ENCODE measurements at places on chromosomes 4 and X.
A peak's percentile ranks its signal among the peaks of the same experiment; 100 is the strongest.

DNA sequence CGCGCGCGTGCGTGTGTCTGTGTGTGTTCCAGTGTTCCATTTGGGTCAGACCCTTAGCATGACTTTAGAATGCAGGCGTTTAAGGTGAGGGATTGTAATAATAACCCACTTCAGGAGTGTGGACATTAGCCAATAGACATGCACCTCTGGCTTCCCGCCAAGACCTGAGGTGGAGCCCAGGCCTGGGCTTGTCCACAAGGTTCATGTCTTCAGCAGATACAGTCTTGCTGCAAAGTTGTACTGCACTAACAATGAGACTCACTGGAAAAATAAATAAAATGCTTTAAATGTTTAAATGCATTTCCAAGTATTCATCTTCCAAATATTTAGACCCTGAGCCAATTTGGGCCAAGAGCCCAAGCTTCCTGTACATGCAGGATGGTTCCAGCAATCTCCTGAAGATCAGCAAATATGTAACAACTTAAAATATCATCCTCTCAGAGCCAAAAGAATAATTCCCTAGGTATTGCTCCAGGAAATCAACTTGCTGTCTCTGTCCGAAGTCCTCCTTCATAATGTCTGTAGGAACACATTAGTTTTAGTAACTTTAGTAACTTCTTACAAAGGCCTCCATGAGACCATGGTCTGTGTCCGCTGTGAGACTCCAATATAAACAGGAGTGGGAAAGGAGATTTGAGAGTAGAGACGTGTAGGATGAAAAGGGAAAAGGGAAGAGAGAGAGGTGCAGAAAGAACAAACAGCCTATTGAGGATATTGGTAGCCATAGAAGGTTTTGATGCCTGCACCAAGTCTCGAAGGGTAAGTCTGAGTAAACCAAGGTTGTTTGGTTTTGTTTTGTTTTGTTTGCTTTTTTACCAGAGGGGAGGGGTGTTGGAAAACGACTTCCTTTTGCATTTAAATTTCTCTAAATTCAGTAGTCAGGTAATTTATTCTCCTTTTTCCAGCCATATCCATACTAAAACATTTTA, 98.5 kb upstream of the KLF3 start:
- no peak for DNase-seq

GRCh38 chrX:110012818-110013485, 10.0 kb downstream of the TMEM164 start:
- no peak for DNase-seq

- DNase-seq, result peak; percentile 16
Measured at GRCh38 chr4:186144946-186145569, 40.6 kb downstream of the FAM149A start.

GRCh38 chr4:24921491-24921890, 8.6 kb upstream of the CCDC149 start:
- no peak for DNase-seq

DNA sequence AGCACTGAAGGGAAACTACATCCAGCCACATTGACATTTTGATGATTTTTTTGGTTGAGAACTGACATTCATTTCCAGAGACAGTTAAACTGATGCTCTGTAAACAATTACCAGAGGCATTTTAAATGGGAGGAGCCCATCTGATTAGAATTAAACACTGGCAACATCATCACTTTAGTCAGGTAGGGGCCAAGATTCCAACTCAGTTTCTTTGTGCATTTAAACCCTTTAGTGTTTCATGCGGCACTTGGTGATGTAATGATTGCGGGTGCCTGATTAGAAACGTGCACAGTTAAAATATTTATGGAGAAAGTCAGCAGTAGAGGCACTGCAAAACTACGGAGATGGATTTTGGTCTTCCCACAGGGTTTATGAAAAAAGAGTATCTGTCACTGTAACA, 16.1 kb downstream of the TNIP3 start:
- no peak for DNase-seq

- no peak for DNase-seq
Measured at GRCh38 chrX:480861-481417, 94.2 kb upstream of the PPP2R3B start.

DNA sequence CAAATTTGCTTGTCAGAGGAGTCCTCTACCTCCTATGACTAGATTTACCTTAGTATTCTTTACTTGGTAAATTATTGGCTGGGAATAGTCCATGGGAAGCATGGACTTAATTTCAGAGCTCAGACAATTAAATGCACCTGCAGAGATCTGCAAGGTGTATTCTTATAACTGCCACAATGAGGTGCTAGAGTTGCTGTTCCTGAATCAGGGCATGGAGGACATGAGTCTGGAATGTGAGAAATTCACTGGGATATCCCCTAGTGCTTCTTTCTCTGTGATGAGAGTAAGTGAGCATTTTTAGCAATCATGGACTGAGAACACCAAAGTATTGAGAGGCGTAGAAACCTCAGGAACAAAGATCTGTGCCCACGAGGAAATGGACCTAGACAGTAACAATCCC, 32.9 kb upstream of the GRID2 start:
- DNase-seq, result no peak

DNA sequence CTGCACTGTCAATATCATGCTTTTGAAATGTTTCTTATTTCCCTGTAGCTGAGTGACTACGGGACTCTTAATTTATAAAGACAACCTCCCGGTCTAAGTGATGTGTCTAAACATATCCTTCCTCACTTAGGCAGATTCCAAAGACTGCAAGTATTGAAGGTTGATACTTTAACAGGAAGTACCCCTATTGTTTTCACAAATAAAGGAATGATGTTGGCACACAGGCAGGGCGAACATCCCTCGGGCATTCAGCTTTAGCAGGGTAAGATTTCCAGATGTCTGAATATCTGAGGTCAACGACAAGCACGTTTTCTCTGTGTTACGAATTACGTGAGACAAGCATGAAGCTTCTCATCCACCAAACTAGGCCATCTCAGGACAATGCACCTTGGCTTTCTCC, 638.0 kb upstream of the FRG1 start:
- no peak for DNase-seq

- DNase-seq, result no peak
Measured at GRCh38 chrX:115491766-115492165, 69.2 kb upstream of the PLS3 start.

GRCh38 chr4:165325732-165326512, 1.5 kb upstream of the MSMO1 start:
- DNase-seq, result no peak

DNA sequence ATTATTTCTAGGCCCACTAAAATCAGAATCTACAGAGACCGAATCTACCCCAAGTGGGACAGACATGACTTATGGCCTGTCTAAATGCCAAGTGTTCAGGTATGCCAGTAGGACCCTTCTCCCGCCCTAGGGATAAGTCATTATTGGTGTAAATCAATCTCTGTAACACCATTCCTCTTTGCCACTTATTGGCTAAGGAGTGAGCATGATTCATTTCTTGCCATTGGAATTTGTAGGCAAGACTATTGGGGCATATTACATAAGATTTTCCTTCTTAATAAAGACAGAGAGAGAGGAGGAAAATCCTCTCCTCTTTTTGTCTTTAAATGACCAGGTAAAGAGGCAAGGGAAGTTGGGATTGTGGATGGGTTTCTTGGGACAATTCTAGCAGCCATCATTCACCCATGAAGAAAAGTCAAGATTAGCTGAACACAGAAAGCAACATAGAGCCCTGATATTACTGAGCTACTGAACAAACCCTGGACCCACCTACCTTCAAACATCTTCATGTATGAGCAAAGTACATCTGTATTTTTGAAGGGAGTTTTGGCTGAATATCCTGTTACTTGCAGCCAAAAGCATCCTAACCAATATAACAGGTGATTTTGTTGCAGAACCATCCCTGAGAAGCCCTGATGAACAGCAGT, 2.6 kb downstream of the SLC9B2 start:
- DNase-seq, result no peak

DNA sequence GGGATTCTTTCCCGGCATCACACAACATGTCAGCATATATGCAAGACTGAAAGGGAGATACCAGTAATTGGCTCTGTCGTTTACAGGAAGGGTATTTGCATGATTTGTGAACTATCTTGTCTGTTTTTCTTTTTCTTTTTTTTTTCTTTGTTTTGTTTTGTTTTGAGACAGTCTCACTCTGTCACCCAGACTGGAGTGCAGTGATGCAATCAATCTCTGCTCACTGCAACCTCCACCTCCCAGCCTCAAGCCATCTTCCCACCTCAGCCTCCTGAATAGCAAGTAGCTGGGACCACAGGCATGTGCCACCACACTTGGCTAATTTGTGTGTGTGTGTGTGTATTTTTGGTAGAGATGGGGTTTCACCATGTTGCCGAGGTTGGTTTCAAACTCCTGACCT, 262.7 kb upstream of the F9 start:
- no peak for DNase-seq

DNA sequence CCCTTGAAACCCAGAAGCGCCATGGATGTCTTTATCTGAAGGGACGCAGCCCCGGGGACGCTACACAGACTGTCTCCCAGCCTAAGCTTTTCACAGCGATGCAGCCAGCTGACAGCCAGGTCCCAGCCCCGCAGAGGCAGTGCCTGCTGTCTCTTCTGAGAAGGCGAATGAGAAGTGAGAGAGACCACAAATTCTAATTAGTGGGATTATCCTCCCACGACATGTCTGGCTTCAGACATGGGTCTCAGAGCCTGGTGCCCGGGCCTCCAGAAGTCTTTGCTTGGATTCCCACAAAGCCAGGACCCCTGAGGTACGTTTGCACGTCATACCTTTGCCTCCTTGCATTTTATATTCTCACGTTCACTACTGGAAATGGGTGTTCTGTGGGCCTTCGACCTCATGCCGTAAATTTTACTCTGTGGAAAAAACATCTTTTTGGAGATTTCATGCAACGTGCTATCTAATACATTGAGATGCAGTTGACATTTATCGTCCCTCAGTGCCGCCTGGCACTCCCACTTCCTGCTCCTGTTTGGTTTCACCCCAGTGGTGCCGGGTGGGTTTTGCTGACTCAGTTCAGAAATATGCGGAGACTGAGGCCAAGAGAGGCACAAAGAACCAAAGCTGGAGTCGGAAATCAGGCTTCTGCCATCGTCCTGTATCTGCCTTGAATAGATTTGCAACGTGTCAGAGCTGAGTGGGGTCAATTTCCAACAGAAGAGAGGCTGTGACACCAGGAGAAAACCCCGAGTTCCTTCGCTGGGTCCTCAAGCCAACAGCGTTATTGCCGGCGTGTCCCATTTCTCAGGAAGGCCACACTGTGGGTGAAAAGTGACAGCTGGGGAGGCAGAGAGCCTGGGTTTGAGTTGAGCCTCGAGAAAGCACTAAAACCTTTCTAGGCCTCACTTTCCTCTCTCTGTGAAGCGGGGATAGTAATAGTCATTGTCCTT, 114.4 kb downstream of the STK32B start:
- no peak for DNase-seq

GRCh38 chr4:7967501-7968261, 28.0 kb upstream of the AFAP1 start:
- no peak for DNase-seq

GRCh38 chr4:145014365-145014764, 83.6 kb downstream of the ANAPC10 start:
- DNase-seq, result no peak

GRCh38 chr4:85806334-85806733, 331.4 kb downstream of the ARHGAP24 start:
- no peak for DNase-seq

- no peak for DNase-seq
Measured at GRCh38 chr4:14254926-14255325, 627.4 kb upstream of the BOD1L1 start.

GRCh38 chr4:138209094-138209493, 33.1 kb downstream of the SLC7A11 start:
- DNase-seq, result no peak

GRCh38 chr4:73533515-73534422, 52.2 kb downstream of the AFM start:
- DNase-seq, result no peak

DNA sequence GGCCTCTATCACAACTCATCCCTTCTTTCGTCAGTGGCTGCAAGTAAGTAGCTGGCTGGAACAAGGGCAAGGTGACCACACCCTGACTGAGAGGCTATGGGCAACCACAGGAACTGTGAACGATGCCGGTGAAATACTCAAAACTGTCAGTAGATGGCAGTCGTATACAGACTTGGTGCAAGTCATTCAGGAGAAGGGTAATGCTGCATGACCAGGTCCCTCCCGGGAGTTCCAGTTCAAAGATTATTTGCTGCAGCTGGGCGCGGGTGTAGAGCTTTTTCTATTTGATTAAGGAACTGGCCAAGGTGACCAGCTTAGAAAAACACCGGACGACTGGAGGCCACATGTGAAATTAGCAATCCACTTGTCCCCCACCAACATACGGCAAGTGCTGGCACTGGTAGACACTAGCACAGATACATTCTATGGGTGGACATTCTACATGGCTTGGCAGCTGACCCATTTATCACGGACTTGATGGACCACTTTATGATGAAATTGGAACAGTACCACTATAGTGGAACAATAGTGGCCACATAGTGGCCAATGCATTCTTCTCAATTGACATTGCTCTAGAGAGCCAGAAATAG, 726.6 kb downstream of the TRAM1L1 start:
- DNase-seq, result peak; percentile 35

DNA sequence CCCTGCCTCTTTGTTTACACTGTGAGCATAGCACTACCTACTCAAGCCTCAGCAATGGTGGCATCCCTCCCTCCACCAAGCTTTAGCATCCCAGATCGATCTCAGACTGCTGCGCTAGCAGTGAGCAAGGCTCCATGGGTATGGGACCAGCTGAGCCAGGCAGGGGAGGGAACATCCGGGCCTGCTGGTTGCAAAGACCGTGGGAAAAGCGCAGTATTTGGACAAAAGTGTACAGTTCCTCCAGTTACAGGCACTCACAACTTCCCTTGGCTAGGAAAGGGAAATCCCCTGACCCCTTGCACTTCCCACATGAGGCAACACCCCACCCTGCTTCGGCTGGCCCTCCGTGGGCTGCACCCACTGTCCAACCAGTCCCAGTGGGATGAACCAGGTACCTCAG, 26.5 kb downstream of the EGF start:
- no peak for DNase-seq

GRCh38 chr4:105194328-105195231, 47.9 kb downstream of the TET2 start:
- DNase-seq, result no peak

DNA sequence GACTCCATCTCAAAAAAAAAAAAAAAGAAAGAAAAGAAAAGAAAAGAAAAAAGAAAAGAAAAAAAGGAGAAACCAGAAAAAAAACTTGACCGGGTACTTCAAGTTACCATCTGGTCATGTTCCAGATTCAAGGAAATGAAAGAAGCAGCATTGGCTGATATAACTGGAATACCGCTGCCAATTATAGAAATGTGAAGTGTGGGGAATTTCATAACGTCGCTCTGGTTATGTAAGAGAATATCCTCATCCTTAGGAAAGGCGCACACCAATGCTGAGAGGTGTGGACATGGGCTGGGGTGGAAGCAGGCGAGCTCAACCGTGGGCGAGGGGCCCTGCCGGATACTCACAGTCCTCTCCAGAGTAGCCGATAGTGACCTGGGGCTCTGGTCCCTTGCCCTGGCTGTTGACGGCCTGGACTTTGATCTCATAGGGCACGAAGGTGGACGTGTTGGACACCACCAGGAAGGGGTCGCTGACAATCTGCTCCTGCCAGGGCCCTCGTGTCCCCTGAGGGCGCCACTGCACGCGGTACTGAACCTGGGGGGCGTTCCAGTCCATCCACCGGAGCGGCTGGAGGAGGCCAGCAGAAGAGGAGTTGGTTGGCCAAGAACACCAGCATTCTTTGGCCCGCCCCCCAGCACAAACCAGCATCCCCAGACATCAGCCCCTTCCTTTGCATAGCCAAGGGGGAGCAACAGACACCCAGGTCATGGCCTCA, 19.5 kb downstream of the L1CAM start:
- no peak for DNase-seq

All from activated naive CD8-positive, alpha-beta T cell treated with anti-CD3 and anti-CD28 coated beads, Interleukin-2, amount 50 U/mL, for 24 hours (primary cell).